ENCODE measurements at places on chromosomes 7 and 10. TPM values are rescaled to one million over a fixed set of nuclear protein-coding genes. Genes with fewer than 3 reads are reported as not detected.

ASIC3 gene
- total RNA-seq: 0.17 TPM

GIMAP5 gene
- total RNA-seq: not detected

LRRN3 gene
- total RNA-seq: 3.2 TPM

MRC1 gene
- under 0.01 TPM for total RNA-seq

NRBF2 gene
- 42.8 TPM for total RNA-seq

TYSND1 gene
- 12.1 TPM for total RNA-seq

ADCY1 gene
- 29.4 TPM for total RNA-seq
